ENCODE measurements at places on chromosomes 6 and 20. TPM values are rescaled to one million over a fixed set of nuclear protein-coding genes. Genes with fewer than 3 reads are reported as not detected.

DNA sequence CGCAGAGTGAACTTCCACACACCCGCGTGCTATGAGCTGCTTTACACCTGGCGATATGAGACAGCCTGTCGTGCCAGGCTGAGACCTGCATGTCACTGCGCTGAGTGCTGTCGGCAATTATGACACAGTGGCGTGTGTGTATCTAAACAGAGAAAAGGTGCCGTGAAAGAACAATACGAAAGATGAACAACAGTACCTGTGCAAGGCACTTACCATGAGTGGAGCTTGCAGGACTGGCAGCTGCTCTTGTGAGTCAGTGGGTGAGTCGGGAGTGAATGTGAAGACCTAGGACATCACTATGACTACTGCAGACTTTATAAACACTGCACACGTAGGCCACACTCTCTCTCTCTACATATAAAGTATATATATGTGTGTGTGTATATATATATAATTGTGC is 68.5 kb upstream of the DUSP22 start:
- peaks cover 9% of the 10 kb centered on the region for H3K4me1 ChIP-seq
- H3K4me3 ChIP-seq: no peak overlapping the region
- no peaks in the 10 kb centered on the region for H3K27me3 ChIP-seq
- H3K36me3 ChIP-seq: no peaks in the 10 kb centered on the region

GRCh38 chr6:157110607-157111006 is 212.7 kb downstream of the TMEM242 start:
- no peaks in the 10 kb centered on the region for H3K36me3 ChIP-seq
- peak; percentile 63 for DNase-seq
- no peak overlapping the region for H3K4me3 ChIP-seq
- peak overlapping the region; percentile 46 for H3K27ac ChIP-seq
- H3K4me1 ChIP-seq: peaks cover 40% of the 10 kb centered on the region
- no peaks in the 10 kb centered on the region for H3K27me3 ChIP-seq

The VSX1 gene
- not detected for total RNA-seq

DNA sequence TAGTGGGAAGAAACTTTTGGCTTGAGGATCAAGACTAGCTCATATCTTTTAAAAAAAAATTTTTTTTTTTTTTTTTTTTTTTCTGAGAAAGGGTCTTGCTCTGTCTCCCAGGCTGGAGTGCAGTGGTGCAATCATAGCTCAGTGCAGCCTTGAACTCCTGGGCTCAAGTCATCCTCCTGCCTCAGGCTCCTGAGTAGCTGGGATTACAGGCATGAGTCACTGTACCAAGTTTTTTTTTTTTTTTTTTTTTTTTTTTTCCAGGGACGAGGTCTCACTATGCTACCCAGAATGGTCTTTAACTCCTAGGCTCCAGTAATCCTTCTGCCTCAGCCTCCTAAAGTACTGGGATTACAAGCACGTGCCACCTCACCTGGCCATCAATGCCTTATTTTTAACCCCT is 27.9 kb downstream of the GCLC start:
- no peak overlapping the region for H3K4me3 ChIP-seq
- peaks cover 4% of the 10 kb centered on the region for H3K36me3 ChIP-seq
- no peaks in the 10 kb centered on the region for H3K4me1 ChIP-seq
- H3K27me3 ChIP-seq: no peaks in the 10 kb centered on the region
- no peak for DNase-seq

DNA sequence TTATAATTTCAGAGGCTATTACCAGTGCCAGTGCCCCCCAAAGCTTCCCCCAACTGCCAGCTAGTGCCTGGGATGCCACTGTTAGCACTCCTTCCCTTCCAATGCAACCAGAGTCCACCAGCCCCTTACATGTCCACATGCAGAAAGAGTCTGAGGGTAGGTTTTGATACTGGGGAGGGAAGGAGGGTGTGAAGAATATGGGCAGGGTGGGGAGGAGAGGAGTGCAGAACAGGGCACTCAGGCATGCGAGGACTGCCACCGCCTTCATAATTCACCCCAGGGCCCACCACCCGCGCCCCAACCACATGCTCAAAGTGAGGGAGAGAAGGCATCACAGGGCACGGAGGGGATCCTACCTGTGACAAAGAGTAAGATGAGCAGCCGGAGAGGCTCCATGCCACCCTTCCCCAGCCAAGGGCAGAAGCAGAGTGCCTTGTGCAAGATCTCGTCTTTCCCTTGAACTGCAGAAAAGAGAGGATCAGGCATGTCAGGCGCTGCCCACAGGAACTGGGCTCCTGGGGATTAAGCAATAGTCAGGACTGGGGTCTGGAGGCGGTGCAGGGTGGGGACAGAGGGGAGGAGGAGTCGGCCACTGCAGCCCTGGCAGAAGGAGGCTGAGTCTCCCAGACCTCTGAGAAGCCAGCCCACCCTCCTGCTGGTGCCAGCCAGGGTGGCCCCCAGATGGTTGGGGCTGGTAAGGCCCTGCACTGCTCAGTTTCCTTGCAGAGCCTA is at the start of gene TREM2:
TSS of gene TREM2 (minus strand) at position 430 of the 732 bp plus-strand sequence. CDS start at position 396, 34 bp downstream.
- H3K27me3 ChIP-seq: no peaks in the 10 kb centered on the region
- no peak within 1 kb of the TSS for H3K27ac ChIP-seq

GRCh38 chr6:45881705-45882467 is 133.8 kb downstream of the CLIC5 start:
- no peak overlapping the region for H3K27ac ChIP-seq
- H3K36me3 ChIP-seq: no peaks in the 10 kb centered on the region
- peaks cover 15% of the 10 kb centered on the region for H3K27me3 ChIP-seq
- H3K4me3 ChIP-seq: no peak overlapping the region

GRCh38 chr20:2219481-2220006 is 76.3 kb upstream of the TGM3 start:
- no peak for DNase-seq
- no peak overlapping the region for H3K4me3 ChIP-seq
- H3K36me3 ChIP-seq: no peaks in the 10 kb centered on the region
- peaks cover 2% of the 10 kb centered on the region for H3K27me3 ChIP-seq

GRCh38 chr20:33769043-33769442 is 37.2 kb downstream of the ZNF341 start:
- H3K27me3 ChIP-seq: no peaks in the 10 kb centered on the region
- H3K27ac ChIP-seq: no peak overlapping the region
- H3K36me3 ChIP-seq: no peaks in the 10 kb centered on the region
- no peak for DNase-seq
- no peak overlapping the region for H3K4me3 ChIP-seq
- H3K4me1 ChIP-seq: no peaks in the 10 kb centered on the region

- H3K4me3 ChIP-seq: no peak overlapping the region
- H3K27ac ChIP-seq: no peak overlapping the region
Measured at GRCh38 chr6:153032255-153032882, 29.9 kb upstream of the MTRF1L start.

DNA sequence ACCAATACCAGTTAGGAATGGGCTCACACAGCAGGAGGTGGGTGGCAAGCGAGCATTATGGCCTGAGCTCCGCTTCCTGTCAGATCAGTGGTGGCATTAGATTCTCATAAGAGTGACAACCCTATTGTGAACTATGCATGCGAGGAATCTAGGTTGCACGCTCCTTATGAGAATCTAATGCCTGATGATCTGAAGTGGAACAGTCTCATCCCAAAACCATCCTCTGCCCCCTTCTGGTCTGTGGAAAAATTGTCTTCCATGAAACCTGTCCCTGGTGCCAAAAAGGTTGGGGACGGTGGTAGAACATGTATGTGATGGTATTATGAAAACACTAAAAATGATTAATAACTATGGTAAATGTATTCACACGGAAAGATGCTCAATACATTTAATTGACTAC is 99.7 kb upstream of the HIVEP1 start:
- no peak overlapping the region for H3K4me3 ChIP-seq
- no peaks in the 10 kb centered on the region for H3K27me3 ChIP-seq
- no peak overlapping the region for H3K27ac ChIP-seq
- no peak for DNase-seq
- no peaks in the 10 kb centered on the region for H3K36me3 ChIP-seq

GRCh38 chr20:33940666-33941065 is 53.0 kb upstream of the RALY start:
- no peaks in the 10 kb centered on the region for H3K27me3 ChIP-seq
- no peak overlapping the region for H3K4me3 ChIP-seq
- H3K27ac ChIP-seq: no peak overlapping the region
- no peaks in the 10 kb centered on the region for H3K36me3 ChIP-seq

DNA sequence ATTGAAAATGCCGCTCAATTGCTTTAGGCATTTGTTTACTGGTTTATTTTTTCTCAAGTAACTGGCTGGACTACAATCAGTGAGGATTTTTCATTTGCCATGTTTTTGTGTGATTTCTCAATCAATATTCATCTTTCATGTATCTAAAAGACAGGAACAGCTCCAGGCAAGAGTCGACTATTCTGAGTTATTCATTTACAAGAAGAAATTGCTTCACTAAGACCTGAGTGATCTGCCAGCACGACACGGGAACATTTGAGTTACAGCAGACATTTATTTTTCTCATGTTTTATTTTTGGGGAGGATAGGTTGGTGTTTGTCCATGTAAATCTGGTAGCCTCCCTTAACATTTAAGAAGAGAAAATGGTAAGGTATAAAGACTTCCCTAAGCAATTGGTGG is 124.1 kb downstream of the CBLN4 start:
- no peaks in the 10 kb centered on the region for H3K4me1 ChIP-seq
- H3K27me3 ChIP-seq: no peaks in the 10 kb centered on the region
- H3K36me3 ChIP-seq: no peaks in the 10 kb centered on the region

DNA sequence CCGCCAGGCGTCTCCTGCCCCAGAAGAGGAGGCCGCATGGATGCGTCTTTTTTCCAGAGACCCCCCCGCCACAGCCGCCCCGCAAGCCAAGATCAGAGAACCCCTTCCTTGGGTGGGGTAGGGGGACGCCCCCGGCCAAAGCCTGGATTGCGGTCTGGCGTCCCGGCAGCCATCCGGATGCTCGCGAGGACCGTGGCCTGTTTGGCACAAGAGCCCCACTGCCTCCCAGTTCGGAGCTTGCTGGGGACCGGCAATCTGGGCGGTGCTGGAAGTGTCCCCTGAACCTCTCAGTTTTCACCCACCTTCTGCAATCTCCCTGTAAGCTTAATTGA is 924 bp downstream of the FAM162B start:
- peak overlapping the region; percentile 63 for H3K4me3 ChIP-seq
- no peak overlapping the region for H3K27ac ChIP-seq
- H3K36me3 ChIP-seq: no peaks in the 10 kb centered on the region

The PPP1R3G gene
- total RNA-seq: 0.39 TPM

DNA sequence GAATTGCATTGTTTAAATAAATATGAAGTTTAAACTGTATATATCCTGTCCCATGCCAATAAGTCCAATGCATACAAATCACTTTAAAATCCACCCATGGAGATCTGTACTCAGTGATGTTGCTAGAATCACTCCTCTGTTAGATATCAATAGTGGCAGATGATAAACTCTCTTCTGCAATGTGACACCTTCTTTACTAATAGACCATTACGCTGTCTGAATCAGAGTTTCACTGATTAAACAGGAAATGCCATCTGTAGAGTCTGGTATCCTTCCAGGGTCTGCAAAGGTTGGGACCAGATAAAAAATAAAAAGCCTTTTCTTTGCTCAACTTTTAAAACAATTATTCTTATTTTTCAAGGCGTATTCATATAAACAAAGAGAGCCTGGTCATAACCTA is 134.5 kb downstream of the EDN3 start:
- H3K4me1 ChIP-seq: no peaks in the 10 kb centered on the region
- no peak overlapping the region for H3K4me3 ChIP-seq
- H3K36me3 ChIP-seq: no peaks in the 10 kb centered on the region
- no peak for DNase-seq
- H3K27ac ChIP-seq: no peak overlapping the region

The RAB44 gene
- 0.14 TPM for total RNA-seq

DNA sequence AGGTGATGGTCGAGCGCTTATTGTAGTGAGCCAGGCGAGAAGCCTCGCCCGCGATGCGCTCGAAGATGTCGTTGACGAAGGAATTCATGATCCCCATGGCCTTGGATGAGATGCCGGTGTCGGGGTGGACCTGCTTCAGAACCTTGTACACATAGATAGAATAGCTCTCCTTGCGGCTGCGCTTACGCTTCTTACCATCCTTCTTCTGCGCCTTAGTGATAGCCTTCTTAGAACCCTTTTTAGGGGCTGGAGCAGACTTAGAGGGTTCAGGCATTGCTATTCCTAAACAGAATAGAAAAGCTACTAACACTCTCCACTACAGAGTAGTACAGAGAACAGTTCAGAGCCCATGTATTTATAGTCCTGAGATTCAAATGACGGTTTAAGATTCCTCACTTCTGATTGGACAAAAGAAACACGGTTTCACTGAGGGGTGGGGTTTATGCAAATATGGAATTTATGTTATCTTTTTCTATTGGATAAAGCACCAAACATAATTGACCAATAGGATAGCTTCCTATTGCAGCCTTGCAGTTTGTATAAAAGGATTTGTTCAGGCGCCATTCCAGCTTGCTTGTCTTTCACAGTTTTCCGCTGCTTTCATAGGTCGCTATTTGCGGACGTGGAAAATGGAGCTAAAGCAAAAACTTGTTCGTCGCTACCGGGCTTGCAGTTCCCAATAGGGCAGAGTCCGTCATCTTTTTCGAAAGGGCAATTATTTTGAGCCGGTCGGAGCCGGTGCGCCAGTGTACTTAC is 43.7 kb upstream of the HFE start:
- H3K4me1 ChIP-seq: peaks cover 23% of the 10 kb centered on the region
- no peaks in the 10 kb centered on the region for H3K27me3 ChIP-seq
- peak; percentile 95 for DNase-seq
- no peaks in the 10 kb centered on the region for H3K36me3 ChIP-seq
- H3K4me3 ChIP-seq: peak overlapping the region; percentile 67

- peak; percentile 12 for DNase-seq
- no peak overlapping the region for H3K4me3 ChIP-seq
- no peak overlapping the region for H3K27ac ChIP-seq
- no peaks in the 10 kb centered on the region for H3K4me1 ChIP-seq
- H3K36me3 ChIP-seq: no peaks in the 10 kb centered on the region
- H3K27me3 ChIP-seq: peaks cover 3% of the 10 kb centered on the region
Measured at GRCh38 chr6:104887350-104887749, 27.6 kb upstream of the HACE1 start.

DNA sequence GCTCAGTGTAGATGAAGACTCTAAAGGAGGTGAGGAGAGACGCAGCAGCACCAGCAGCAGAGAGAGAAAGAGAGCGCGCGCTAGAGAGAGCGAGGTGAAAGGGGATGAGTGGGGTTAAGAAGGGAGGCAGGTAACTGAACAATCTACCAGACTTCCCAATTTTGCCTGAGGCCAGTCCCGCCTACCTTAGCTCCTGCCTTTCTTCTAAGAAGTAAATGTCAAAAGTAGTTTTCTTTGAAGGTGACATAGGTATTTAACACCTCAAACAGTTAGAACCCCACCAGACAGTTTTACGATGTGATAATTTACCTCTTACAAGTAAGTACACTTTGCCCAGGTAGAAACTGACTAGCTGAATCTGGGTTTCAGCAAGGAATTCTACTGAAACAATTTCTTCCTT is 132.0 kb upstream of the EEF1E1 start:
- no peaks in the 10 kb centered on the region for H3K4me1 ChIP-seq
- DNase-seq: no peak
- peaks cover under 1% of the 10 kb centered on the region for H3K27me3 ChIP-seq
- H3K36me3 ChIP-seq: no peaks in the 10 kb centered on the region
- no peak overlapping the region for H3K27ac ChIP-seq
- no peak overlapping the region for H3K4me3 ChIP-seq

Data from astrocyte (in vitro differentiated cells and primary cell).